ENCODE measurements at places on chromosomes 1 and 21. TPM values are rescaled to one million over a fixed set of nuclear protein-coding genes. Genes with fewer than 3 reads are reported as not detected.

ZNF695 gene
- total RNA-seq = not detected

DNAI4 gene
- total RNA-seq = 10.7 TPM

GPR61 gene
- total RNA-seq = 0.05 TPM

MIGA1 gene
- 21.8 TPM for total RNA-seq

DNA sequence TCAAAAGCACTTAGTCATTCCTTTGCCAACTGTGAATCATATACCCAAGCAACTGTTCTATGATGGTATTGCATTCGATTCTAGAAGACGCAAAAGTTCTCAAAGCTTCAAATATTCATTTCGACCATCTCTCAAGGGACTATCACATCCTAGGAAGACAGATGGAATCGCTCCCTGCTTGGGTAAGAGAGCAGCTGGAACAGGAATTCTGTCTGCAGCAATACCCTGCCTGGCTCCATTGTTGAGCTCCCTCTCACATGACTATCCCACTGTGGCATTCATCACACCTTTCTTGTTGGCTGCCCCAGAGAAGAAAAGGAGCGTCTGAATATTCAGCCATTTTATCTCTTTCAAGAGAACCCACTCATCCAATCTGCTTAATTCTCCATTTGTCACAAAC lies 397.7 kb downstream of the NTNG1 start:
- DNase-seq = no peak

GRCh38 chr1:89112871-89113613 lies 12.9 kb downstream of the GBP2 start:
- no peak for DNase-seq

DNA sequence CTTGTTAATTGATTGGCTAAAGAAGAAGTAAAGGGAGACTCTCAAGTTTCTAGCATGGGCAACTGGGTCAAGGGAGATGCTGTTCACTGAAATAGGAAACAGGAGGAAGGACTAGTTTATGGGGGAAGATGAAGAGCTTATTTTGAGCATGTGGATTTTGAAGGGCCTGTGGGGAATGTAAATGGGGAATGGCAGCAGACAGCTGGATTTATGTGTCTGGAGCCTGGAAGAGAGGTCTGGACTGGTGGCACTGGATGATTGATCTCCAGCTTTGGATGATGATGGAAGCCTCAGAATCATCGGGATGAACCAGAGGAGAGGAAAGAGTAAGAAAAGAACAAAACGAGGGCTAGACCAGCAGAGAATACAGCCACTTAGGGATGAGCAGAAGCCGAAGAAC lies 54.9 kb upstream of the ENAH start:
- DNase-seq = no peak

GRCh38 chr1:193540511-193540910 lies 354.1 kb upstream of the B3GALT2 start:
- DNase-seq = no peak

GRCh38 chr1:236748268-236748870 lies 46.7 kb upstream of the MTR start:
- no peak for DNase-seq

GRCh38 chr1:206568256-206568655 lies 44.0 kb downstream of the EIF2D start:
- no peak for DNase-seq

GRCh38 chr1:234531151-234531635 lies 52.2 kb upstream of the TARBP1 start:
- no peak for DNase-seq

- DNase-seq = no peak
These were observed 18.9 kb upstream of the NKAIN1 start for GRCh38 chr1:31258581-31258980.

- no peak for DNase-seq
These were observed 77.0 kb downstream of the ZMYM4 start for GRCh38 chr1:35345439-35345981.

DNA sequence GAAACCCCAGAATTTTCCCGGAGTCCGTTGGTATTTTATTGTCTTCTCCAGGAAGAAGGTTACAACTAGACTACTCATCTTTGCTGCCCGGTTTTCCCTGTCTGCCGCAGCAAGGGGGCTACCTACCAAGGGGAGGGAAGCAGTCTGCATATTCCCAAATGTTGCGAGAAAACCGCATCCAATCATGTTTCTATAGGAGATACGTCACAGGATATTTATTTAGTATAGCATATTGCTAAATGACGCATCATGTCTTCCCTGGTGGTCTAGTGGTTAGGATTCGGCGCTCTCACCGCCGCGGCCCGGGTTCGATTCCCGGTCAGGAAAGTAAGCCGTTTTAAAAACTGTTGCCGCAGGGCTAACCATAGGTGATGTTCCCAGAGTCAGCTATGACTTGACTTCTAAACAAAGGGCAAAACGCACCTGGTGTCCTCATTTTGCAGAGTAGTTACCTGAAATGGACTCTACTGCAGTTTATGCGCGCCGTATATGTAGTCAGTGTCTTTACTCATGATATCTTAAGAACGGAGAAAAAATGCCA lies 15.2 kb upstream of the ZNF692 start:
- DNase-seq = peak; percentile 93

- no peak for DNase-seq
These were observed 93.0 kb upstream of the GRIK3 start for GRCh38 chr1:37127254-37127748.

DNA sequence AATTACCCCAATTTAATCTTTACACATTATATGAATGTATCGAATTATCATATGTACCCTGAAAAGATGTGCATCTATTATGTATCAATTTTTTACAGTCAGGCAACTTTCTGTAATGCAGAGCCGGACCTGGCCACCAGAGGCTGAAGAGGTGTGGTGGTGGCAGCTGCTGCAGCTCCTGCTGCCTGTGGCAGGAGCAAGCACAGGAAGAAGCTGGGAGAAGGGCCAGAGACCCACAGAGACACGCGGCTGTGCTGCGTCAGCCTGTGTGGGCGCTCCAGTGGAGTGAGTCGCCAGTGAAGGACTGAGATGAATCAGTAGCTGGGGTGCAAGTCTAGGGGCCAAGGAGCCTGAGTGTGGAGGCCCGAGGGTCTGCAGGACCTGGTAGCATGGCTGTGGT lies 74.3 kb upstream of the COG2 start:
- DNase-seq = peak; percentile 31

DNA sequence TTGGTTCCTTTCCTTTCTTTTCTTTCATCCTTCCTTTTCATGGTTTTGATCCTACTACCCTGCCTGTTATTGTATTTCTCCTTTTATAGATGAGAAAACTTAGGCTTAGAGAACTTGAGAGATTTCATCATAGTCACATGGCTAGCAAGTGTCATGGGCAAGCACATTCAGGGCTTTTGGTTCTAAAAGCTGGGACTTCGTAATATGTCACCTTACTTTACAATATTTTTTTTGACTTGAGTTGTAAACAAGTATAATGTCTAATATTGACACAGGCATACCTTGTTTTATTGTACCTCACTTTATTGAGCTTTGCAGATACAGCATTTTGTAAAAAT lies 70.7 kb downstream of the MTR start:
- DNase-seq = no peak

DNA sequence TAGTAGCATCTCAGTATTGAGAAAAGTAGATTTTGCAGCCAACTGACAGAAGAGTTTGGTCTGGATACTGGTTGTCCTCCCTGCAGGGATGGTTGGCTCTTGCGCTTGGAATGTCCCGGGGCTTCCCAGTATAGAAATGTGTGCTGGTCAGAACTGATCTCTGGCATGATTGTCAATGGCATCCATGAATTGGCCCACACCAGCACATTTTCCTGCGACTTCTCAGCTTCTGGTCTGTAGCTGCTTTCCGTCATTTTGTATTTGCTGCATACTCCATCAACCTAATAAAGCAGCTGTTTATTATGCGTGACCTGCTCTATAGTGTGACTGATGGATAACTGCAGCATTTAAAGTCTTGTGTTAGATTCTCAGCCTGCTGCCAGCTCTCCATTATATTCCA lies 203.7 kb downstream of the S1PR1 start:
- DNase-seq = no peak

DNA sequence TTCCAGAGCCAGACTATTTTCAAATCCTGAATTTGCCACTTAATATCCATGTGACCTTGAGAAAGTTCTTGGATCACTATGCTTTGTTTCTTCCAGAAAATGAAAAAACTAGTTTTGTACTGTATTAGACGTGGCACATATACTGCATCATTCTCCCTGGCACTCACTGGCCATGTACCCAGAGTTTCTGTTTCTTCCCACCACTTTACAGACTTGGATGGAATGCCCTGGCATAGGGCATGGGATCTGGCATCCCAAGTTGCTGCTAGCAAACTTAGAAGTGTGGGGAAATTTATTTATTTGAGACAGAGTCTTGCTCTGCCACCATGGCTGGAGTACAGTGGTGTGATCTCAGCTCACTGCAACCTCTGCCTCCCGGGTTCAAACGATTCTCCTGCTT lies 10.0 kb downstream of the KLF18 start:
- no peak for DNase-seq

DNA sequence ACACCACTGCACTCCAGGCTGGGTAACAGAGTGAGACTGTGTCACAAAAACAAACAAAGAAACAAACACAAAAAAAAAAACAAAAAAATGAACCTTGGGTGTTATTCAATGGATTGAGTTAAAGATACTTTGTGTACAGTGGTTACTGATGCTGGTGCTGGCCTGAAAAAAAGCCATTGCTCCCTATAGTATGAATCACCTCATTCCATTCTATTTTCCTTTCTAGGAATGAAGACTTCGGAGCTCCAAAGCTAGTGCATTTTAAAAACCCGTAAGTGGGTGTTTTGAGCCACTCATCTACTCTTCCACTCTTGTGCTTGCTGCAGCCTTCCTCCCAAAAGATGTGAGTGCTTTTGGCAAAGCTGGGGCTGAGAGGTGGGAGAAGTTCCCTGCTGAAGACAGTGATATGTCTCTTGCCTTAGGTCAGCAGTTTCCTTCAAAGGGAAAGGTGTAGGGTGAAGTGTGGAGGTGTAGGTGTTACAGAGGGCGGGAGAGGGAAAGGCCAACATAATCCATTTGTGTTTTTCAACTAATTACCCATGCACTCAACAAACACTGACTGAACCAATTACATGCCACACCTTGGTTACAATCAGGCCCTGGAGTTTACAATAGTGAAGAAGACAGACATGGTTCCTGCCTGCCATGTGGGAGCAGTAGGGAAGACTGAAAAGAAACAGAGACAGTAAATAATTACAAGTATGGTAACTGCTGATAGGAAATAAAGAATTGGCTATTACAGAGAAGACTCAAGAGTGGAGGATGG lies 55.0 kb upstream of the SERBP1 start:
- no peak for DNase-seq

GRCh38 chr1:16717336-16718098 lies 22.8 kb upstream of the RNU1-4 start:
- DNase-seq = no peak

Measured in naive thymus-derived CD4-positive, alpha-beta T cell (primary cell).